ENCODE measurements at places on chromosomes 2 and 18. TPM values are rescaled to one million over a fixed set of nuclear protein-coding genes. Genes with fewer than 3 reads are reported as not detected.

DNA sequence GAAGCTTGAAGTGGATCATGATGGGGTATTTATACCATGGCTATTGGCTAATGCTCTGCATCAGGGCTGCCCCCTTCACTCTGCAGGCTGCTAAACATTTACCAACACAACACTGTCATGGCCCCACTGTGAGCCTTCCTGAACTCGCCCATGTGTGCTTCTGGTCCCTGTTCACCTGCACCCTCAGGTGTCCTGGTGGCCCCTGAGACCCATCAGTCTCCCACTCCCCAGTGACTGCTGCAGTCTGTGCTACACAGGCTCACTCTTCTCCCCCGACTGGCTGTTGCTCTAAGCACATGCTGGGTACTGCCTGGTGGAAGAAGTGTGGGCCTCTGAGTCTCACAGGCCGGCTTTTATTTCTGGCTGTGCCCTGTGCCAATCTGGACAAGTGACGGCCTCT lies 183.0 kb upstream of the HS6ST1 start:
- ATAC-seq = no peak

- ATAC-seq = no peak
These were observed 46.7 kb downstream of the RPL37A start for GRCh38 chr2:216545359-216545758.

GRCh38 chr2:11498543-11499034 lies 32.6 kb upstream of the E2F6 start:
- ATAC-seq = peak; percentile 84

GRCh38 chr2:15865923-15866322 lies 74.4 kb upstream of the MYCN start:
- ATAC-seq = no peak

DNA sequence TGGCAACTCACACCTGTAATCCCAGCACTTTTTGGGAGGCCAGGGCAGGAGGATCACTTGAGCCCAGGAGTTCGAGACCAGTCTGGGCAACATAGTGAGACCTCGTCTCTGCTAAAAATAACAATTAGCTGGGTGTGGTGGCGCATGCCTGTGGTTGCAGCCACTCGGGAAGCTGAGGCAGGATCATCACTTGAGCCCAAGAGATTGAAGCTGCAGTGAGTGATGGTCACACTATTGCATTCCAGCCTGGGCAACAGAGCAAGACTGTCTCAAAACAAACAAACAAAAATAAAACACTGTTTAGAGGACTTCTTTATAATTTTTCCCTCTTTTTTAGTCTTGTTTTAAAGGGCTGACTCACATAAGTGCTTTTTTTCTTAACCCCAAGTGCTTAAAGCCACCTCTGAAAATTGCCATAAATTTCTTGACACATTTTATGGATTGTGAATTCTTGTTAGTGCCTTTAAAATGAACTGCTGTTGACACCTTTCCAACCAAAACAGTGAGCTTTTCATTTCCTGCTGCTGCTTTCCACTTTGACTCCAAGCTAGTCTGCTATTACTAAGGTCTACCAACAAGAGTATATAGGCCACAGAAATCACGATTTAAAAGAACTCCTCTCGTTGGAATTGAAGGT lies 41.7 kb downstream of the CYP20A1 start:
- ATAC-seq = no peak

- no peak for ATAC-seq
These were observed 26.0 kb upstream of the FLACC1 start for GRCh38 chr2:201383136-201383535.

DNA sequence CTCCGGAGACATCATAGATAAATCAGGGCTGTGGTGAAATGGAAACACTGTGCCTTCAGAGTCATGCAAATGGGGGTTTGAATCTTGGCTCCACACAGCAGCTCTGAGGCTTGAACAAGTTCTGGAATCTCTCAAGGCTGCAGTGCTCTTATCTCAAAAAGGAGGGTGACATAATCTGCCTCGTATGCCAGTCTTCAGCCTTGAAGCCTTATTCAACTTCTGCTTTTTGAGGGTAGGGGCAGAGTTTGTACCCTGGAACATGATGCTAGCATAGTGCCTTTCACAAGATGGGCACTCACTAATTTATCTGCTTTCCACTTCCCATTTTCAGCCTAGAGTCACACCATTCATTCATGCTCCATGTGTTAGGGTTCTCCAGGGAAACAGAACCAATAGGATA lies 42.3 kb downstream of the GATA6 start:
- no peak for ATAC-seq

DNA sequence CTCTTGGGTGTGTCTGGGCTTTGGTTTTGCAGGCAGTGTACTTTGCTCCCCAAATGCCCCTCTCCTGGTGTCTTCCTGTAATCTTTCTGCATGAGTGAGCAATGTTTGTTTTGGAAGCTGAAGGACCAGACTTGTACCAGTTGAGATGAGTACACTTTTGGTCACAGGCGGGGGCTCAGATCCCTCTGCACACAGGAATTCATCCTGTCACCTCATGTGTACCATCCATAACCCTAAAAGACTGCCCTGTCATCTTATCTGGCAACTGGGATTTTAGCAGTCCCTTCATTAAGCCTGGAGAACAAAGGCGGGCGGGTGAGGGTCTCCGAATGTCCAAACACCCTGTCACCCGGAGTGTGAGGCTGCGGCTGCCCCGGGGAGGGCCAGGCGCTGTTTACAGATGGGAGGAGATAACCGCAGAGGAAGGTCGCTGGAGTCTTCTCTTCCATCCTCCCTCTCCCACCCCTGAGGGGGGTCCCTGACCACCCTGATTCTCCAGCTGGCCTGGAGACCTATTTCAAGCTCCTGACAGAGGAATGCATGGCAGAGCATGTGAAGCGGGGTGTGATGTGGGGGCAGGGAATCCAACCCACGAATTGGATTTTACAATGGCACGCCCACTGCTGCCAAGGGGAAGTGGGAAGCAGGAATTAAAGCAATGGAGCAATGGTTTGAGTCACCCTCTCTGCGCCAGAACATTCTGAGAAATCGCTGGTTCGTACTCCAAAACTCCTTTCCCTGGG lies 158.2 kb upstream of the MYCN start:
- no peak for ATAC-seq

DNA sequence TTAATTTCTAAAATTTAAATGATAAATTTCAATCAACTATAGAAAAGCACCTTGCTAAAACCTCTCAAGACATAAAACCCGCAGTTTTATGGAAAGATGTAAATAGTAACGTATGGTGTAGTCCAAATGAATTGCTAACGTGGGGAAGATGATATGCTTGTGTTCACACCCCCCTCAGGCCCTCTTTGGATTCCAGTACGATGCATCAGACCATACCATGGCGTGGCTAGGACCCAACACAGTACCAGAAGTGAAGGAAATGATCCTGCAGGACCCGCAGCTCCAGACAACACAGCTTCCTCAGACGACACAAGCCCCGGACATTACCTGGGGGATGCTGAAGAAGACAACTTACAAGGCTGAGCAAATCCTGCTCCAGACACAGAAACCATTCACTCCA lies 60.1 kb upstream of the DYSF start:
- no peak for ATAC-seq

- no peak for ATAC-seq
These were observed 11.3 kb downstream of the APLF start for GRCh38 chr2:68478688-68479087.

- no peak for ATAC-seq
These were observed 94.8 kb downstream of the PPP1R1C start for GRCh38 chr2:182080493-182080892.

DNA sequence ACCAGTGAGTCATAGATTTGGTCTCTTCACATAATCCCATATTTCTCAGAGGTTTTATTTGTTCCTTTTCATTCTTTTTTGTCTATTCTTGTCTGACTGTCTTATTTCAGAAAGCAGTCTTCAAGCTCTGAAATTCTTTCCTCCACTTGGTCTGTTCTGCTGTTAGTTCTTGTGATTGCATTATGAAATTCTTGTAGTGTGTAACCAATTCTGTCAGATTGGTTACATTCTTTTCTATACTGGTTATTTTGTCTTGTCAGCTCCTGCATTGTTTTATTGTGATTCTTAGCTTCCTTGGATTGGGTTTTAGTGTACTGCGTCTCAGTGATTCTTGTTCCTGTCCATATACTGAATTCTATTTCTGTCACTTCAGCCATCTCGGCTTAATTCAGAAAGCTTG lies 18.6 kb downstream of the EHBP1 start:
- no peak for ATAC-seq

DNA sequence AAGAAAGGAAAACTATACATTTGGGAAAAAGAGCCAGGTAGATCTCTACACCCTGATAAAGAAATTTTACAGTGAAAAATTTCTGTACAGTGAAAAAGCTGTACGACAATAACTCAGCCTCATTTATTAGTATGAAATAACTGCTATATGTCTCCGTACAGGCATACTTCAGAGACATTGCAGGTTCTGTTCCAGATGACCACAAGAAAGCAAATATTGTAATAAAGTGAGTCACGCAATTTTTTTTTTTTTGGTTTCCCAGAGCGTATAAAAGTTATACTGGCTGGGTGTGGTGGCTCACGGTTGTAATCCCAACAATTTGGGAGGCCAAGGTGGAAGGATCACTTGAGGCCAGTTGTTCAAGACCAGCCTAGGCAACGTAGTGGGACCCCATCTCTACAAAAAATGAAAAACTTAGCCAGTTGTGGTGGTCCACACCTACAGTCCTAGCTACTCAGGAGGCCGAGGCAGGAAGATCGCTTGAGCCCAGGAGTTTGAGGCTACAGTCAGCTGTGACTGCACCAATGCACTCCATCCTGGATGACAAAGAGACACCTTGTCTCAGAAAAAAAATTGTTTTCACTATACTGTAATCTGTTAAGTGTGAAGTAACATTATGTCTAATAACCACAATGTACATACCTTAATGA lies 28.2 kb upstream of the AMMECR1L start:
- ATAC-seq = no peak

DNA sequence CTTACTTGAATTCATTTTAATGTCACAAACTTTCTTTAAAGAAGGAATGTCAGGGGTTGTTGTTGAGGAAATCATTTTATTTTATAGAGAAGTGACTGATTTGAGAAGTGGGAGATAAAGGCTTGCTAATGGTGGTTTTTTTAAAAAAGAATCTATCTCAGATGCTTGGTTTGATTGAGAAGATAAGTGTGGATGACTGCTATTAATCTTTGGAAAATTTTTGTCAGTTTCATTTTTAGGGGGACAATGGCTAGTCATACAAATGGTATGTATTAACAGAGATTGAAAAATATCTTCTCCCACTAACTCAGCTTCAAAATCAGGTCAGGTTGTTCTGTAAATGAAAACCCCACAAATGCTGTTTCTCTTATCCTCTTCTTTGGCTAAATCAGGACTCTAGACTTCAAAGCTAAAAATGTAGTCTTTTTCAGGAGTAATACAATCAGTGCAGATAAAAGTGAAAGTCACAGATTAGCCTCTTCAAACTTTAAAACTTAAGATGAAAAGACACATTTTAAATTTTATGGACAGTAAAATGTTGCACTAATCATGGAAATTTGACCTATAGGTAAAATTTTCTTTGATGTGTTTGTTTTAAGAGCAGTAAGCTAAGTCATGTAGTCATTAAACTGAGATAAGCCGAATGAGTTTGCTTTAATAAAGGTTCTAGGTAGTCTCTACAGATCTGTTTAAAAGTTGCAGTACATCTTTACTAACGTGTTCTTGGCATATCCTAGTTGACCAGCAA lies 674.2 kb upstream of the VRK2 start:
- ATAC-seq = no peak

The FHOD3 gene
- not detected for total RNA-seq

The ALLC gene
- total RNA-seq = not detected

The TCF7L1 gene
- not detected for total RNA-seq

The MYO7B gene
- total RNA-seq = 0.16 TPM

The REG3G gene
- not detected for total RNA-seq

The SERPINB2 gene
- not detected for total RNA-seq

The CXCR4 gene
- 360 TPM for total RNA-seq

Measured in activated T-helper 17 cell treated with anti-CD3 and anti-CD28 coated beads, Interleukin-2, amount 50 U/mL, for 72 hours (primary cell).